T-helper 17 cell (primary cell): ENCODE measurements at places on chromosomes 7 and 10.
A peak's percentile ranks its signal among the peaks of the same experiment; 100 is the strongest.

DNA sequence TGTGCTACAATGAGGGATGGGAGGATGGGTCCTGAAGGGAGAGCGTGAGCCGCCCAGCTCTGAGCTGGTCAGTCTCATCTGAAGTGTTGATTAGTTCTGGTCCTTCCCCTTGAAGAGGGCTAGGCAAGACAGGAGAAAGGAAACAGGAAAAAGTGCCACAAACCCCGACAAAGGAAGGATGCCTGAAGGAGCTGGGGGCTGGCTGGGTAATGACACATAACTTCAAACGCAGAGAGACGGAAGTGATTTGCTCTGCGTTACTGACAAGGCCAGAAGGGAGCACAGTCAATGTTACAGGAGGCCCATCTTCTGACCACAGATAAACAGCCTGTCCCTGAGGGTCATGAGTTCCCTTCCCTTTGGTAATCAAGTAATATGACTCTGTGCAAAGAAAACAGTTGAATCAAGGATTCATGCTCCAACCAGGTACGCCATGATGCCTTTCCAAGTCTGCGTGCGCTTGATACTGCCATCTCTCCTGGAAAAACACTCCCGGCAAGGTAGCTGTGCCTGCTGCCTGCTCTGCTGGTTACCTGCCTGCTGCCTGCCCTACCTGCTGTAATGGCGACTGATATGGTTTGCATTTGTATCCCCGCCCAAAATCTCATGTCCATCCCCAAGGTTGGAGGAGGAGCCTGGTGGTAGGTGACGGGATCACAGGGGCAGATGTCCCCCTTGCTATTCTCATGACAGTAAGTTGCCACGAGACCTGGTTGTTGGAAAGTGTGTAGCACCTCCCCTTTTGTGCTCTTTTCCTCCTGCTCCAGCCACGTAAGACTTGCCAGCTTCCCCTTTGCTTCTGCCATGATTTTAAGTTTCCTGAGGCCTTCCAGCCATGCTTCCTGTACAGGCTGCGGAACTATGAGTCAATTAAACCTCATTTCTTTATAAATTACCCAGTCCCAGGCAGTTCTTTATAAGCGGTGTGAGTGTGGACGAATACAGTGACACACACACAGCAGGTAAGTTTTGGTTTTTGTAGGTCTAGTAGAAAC is 57.9 kb downstream of the GRB10 start:
- DNase-seq: no peak

DNA sequence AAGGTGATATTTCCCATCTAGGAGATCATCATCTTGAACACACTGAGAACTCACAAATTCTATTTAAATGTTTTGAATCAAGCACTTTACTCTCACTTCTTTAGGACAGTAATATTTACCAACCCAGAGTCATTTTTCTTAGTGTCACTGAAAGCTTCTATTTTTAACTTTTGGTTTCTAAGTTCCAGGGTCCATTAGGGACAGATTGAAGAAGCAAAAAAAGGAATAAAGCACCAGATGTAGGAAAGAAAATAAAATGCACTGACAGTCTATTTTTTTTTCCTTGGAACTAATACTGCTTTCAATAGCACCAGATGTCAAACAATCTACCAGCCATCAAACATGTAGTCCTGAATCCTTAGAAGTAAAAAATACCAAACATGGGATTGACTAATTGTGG is 526.7 kb upstream of the LRRN3 start:
- DNase-seq: no peak

DNA sequence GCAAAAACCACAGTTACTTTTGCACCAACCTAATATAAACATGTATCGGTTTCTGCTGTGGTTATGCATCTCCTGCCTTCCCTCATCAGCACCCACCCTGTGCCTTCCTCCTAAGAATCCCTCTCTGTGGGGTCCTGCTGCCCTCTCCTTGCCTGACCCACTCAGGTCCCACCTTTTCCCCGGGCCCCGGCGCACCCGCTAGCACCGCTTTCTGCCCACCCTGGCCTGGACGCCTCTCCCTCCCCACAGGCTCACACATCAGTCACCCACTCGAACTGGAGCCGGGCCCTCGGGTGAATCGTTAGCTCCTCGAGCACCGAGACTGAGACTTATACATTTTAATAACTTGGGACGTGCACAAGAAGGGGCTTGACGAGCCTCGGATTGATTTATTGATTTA is 110.5 kb downstream of the ADARB2 start:
- DNase-seq: no peak

DNA sequence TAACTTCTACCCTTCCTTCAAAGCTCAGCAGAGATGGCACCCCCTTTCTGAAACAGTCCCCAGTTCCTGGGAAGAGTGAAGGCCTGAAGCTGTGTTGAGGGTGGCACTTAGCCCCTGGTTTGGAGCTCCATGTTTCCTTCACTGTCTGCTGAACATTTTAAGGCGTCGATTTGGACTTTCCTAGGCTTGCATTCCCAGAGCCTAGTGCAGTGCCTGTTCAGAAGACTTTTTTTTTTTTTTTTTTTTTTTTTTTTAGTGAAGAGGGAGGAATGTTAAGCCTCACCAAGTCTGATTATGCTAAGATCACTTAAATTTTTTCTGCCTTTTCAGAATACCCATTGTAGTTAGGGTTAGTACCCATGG is 97.0 kb downstream of the PFKFB3 start:
- DNase-seq: no peak

GRCh38 chr10:46234431-46235060 is 52.3 kb upstream of the ANTXRL start:
- no peak for DNase-seq

- peak; percentile 70 for DNase-seq
These were observed 11.8 kb upstream of the ACBD5 start for GRCh38 chr10:27252267-27253000.

- no peak for DNase-seq
These were observed 155.1 kb downstream of the LSM5 start for GRCh38 chr7:32335107-32335506.

GRCh38 chr10:909831-910230 is 21.7 kb downstream of the LARP4B start:
- no peak for DNase-seq

- no peak for DNase-seq
These were observed 79.5 kb downstream of the SGMS1 start for GRCh38 chr10:50544095-50544856.

- no peak for DNase-seq
These were observed 60.3 kb upstream of the STK17A start for GRCh38 chr7:43522406-43523156.

DNA sequence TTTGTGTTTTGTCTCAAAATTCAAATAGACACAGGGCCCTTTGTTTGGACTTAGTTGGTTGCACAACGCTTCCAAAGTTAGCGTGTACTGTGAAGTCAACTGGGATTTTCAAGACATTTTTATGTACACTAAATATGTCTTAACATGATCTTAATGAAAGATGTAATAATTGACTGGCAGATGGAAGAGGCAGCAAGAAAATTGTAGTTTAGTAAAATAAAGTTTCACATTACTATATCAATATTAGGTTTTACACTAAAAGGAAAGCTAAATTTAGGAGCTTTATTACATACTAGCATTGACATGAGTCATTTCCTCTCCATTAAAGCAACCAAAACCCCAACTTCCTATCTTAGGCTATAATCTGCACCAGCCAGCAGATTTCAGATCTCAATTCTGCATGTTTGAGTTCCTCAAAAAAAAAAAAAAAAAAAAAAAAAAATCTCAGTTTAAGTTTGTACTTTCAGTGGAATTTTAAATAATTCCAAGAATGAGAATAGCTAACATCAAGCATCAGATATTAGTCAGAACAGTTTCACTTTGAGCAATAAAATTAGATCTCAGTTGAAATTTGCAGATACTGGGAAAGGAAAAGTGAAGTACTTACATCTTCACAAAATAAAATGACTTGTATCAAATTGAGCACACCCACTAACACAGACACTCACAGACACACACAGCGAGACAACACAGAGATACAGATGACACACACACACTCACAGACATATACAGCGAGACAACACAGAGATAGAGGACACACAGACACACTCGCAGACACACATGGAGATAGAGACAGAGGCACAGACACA is 346.6 kb upstream of the KLF6 start:
- no peak for DNase-seq

DNA sequence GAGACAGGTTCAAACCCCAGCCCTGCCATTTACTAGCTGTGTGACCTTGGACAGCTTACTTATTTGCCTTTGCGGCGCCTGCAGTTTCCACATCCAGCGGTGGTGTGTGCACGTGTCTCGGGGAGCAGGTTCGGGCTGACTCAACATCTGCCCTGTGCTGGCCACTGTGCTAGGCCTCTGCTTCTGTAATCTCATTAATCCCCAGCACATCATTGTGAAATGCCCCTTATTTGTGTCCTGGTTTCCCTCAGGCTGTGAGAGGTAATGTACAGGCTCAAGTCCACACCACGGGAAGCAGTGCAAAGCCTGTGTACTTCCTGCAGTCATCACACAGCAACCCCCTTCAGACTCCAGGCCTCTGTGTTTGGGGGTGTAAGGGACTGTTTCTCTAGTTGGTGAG is 285.7 kb downstream of the RPS24 start:
- DNase-seq: no peak

DNA sequence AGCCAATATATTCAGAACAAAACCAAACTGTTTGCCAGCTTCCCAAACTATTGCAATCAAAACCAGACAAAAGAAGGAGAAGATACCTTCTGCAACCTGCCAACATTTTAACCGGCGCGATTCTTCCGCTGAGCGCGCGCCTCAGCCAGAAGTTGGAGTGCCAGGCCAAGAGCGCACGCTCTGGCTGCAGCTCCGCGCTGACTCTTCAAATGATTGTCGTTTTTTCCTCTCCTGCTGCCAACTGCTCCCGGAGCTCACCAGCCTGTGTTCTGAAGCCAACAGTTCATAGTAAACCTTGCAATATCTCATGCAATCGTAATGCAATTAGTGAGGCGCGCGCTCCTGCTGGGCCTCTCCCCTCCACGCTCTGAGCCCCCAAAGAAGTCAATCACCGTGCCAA is 259.7 kb upstream of the MGMT start:
- DNase-seq: no peak

- no peak for DNase-seq
These were observed 43.2 kb downstream of the CCNY start for GRCh38 chr10:35379226-35380137.

DNA sequence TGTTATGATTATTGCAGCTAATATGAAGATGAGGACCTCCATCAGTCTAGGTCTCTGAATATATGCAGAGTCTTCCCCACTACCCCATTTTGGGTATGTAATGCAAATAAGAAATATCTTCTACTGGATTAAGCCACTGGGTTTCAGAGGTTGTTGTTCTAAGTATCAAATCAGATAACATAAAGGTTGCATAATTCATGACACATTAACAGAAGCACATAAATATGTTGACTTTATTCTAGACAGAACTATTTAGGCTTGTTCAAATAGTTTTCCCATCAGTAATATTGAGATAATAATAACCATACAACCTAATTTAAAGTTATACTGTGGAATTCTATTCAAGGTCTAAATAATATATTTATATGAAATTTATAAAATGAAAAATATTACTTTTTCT is 157.1 kb downstream of the ETV1 start:
- no peak for DNase-seq

GRCh38 chr10:112628951-112629609 is 182.1 kb downstream of the VTI1A start:
- no peak for DNase-seq

DNA sequence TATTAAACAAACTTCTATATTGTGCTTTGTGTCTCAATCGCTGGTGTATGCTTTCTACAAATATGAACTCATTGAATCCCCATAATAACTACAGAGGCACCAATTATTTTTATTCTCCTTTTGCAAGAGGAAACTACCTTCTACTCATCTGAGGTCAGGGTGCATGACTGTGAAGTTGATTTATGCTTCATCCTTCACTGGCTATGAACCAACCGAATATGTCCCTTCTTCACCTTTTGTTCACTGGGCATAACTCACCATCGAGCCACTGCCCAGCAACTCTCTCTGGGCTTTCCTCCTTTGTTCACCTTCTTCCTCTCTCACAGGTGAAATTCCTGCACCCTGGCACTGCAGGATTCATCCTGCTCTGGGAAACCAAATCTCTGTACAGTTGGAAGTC is 61.3 kb upstream of the PFKP start:
- no peak for DNase-seq

- no peak for DNase-seq
These were observed 25.6 kb upstream of the ERCC6 start for GRCh38 chr10:49564461-49565009.

GRCh38 chr7:104482362-104483037 is 154.1 kb downstream of the LHFPL3 start:
- no peak for DNase-seq

GRCh38 chr10:109861081-109861480 is 62.2 kb downstream of the XPNPEP1 start:
- no peak for DNase-seq

- DNase-seq: no peak
These were observed 81.7 kb downstream of the RNF32 start for GRCh38 chr7:156722043-156722826.

- DNase-seq: no peak
These were observed 2.4 kb downstream of the GPR158 start for GRCh38 chr10:25177093-25177753.

DNA sequence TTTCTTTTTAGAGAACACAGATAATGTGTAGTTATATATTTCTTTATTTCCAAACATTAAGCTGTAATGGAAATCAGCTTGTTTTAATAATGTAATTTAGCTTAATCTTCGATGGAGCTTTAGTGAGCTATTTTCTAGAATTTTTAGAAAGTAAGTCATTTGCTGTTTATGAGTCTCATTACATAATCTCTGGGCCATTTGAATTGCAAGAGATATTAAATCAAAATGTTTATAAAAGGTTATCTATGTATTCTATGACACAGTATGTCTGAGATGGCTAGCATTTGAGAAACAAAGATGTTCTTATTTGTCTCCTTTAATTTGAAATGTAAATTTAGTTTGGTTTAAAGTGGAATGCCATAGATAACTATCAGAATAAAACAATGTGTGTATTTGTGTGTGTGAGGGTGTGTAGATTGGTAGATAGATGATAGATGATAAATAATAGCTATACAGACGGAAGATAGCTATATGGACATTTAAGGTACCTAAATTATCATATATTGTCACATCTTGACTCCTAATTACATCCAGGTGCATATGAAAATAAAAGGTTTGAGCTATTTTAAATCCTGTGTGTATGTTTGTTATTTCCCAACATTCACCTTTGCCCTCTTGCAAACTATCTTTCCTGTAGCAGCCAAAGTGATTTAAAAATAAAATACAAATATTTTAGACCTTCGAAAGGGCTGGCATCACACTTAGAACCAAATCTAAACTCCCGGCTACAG is 478.0 kb upstream of the KLF6 start:
- no peak for DNase-seq

GRCh38 chr7:131537571-131537978 is 18.9 kb downstream of the PODXL start:
- DNase-seq: no peak

DNA sequence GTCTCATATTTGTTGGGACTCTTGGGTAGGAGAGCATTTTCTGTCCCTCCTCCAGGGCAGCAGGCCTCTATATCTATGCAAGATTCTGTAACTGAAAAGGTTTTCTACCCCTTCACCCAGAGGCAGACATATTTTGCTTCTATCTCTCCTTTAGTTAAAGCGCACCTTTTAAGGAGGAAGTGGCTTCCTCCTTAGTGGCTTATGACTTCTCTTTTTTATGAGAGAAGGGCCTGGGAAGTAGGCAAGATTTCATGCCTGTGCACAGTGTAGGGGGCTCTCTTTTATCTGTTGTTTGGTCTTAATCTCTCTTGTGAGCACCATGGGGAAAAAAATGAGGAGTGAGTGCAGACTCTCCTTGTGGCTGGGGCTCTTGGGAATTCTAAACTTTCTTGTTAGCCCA is 122.1 kb downstream of the LRMDA start:
- no peak for DNase-seq

GRCh38 chr7:157612664-157613561 is 276.1 kb downstream of the DNAJB6 start:
- DNase-seq: peak; percentile 48
